ENCODE measurements at places on chromosomes 7 and 10.
A peak's percentile ranks its signal among the peaks of the same experiment; 100 is the strongest.

GRCh38 chr7:18212758-18213157 lies 185.1 kb upstream of the PRPS1L1 start:
- DNase-seq: no peak

DNA sequence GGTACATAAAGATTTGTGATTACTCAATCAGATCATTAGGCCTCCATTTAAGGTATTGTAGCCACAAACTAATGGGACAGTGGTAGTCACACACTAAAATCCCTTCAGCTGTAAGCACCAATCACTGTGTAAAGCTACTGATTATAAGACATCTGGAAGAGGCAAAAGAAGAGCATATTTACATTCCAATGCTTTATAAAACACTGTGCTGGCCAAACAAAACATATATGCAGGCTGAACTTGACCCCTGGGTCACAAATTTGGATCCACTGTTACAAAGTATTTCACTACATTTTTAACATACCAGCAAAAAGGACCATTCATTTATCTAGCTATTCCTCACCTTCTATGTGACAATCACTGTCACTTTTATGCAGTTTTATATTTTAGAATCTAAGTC lies 41.4 kb upstream of the ANLN start:
- no peak for DNase-seq

GRCh38 chr10:1378473-1378872 lies 322.3 kb downstream of the WDR37 start:
- no peak for DNase-seq

GRCh38 chr10:132743925-132744490 lies 41.9 kb downstream of the NKX6-2 start:
- DNase-seq: no peak

DNA sequence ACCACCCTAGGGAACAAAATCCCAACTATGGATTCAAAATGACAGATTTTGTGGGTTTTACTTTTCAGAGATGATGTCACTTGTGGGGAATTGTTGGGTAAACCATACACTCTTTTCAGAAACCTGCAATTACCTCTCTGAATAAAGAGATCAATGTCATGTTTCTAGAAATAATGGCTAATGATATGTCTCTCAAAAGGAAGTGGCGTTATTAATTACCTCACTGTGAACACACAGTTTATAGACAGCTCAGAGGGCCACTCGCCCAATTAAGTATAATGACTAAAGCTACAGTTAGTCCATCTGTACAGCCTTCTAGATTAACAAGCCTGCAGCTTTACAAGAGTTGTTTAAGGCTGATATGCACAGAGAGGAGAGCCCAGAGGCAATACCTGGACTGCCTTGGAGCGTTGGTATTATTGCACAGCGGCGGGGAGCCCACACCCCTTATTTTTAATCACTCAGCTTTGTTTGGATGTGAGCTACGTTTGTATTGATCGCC lies 79.5 kb downstream of the RAB11FIP2 start:
- DNase-seq: no peak

- DNase-seq: no peak
Observed at GRCh38 chr7:2813350-2814185, 30.5 kb downstream of the GNA12 start.

DNA sequence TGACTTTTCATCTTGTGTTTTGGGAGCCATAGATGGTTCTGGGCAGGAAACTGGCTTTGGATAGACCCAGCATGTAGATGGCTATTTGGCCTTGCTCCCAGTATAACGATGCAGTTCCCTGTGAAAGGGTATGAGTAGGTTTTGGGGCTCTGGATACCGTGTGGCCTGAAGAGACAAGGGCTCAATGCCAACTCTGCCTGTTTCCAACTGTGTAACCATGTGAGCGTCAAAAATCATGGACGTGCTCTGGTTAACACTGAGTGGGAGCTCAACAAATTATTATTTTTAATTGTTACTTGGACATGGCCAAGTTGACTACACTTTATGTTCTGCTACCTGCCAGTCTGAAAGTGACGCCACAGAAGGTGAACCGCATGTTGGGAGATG lies 41.8 kb downstream of the EGFR start:
- no peak for DNase-seq

DNA sequence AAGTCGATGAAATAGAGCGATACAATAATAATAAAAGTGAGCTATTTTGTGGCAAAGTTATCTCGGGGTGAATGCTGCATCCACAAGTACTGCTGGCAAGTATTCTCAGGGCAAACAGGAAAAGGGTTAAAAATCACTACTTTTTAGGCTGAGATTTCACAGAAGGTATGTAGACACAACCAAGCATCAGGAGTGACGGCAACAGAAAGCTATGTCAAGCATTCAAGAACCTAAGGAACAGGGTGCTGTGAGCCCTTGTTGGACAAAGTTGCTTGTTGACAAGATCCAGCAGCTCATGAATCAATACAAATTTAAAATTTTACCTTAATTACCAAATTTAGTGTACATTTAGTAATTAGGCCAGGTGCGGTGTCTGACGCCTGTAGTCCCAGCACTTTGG lies 41.2 kb upstream of the C1QL3 start:
- no peak for DNase-seq

DNA sequence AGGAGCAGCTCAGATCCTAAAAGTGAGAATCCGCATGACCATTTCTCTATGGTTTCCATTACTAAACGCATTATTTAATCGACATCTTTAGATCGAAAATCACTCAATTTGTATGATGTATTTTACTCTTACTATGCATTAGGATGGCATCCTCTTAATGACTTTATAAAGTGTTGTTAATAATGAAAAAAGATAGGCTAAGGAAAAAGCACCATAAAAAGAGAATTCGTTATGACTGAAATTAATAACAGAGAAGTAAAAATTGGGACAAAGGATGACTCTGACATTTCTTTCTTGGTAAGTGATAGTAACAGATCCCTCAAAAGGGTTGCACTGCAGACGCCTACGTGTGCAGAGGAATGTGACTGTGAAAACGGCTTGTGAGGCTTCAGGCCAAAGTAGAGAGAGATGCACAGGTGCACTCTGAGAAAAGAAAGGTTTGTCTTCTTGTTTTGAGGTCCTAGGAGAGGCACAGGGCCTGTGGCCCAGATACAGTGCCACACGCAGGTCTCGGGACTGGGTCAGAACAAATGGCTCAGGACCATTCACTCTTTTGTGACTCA lies 23.0 kb upstream of the RBM33 start:
- DNase-seq: no peak

DNA sequence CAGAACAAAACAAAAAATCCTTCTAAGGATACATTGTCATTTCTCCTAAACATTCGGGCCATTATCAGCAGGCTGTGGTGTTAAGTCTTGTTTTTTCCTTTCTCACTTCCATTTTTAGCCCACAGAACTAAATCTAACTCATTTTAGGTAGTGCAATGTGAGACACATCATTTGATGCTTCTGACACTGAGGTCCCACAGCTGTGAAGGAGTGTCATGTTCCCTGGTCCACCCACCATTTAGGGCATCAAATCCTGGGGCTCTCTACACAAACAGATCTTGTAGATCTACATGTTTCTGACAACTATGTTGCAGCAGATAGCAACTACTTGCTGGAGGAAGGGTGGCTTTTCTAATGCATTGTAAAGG lies 232.5 kb upstream of the IGFBP3 start:
- no peak for DNase-seq

- DNase-seq: peak; percentile 8
Observed at GRCh38 chr7:50068850-50069551, 24.0 kb downstream of the ZPBP start.

GRCh38 chr10:114624951-114625780 lies 32.9 kb downstream of the ABLIM1 start:
- DNase-seq: peak; percentile 74

GRCh38 chr10:72164617-72165016 lies 51.2 kb upstream of the ANAPC16 start:
- DNase-seq: no peak

DNA sequence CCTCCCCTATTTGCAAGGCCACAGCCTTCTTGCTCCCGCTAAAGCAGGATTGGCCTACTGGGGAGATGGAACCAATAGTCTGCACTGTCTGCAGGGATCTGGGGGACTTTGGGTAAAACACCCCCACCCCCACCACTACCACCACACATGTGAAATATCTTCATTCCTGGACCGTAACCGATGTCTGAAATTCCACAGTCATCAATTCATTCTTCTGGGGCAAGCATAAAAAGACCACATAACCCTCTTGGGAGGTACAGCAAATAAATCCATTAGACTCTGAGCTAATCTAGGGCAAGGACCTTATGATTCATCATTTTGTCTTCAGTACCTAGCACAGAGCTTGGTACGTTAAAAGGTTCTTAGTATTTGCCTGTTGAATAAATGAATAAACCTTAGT lies 307.8 kb downstream of the GPAM start:
- DNase-seq: no peak

GRCh38 chr7:76283254-76284159 lies 19.0 kb upstream of the HSPB1 start:
- no peak for DNase-seq

GRCh38 chr10:47104786-47105385 lies 193.7 kb downstream of the PTPN20 start:
- DNase-seq: no peak

GRCh38 chr7:83271212-83272099 lies 108.8 kb upstream of the PCLO start:
- DNase-seq: peak; percentile 56

DNA sequence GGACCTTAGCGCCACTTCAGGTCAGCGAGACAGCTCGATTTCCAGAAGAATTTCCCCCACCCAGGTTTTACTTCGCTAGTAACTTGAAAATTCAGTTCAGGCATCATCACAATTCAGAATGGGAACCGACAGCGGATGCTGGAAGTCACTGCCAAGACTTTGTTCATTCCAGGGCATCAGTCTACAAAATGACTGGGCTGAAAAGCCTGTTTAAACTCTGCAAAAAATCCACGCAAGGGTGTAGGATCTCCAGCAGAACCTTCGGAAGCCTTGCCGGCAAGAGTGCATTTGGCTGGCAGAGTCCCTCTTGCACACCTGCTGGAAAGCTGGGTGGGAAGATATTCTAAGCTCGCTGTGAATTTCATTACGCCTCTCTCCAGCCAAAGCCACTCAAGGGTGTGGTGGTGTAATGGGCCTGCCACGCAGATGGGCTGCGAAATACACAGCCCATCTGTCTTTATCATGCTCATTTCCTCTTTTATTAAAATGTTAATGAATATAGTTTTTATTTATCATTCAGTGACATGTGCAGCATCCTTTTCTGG lies 672.0 kb upstream of the FOXK1 start:
- DNase-seq: no peak

- DNase-seq: no peak
Observed at GRCh38 chr10:8835453-8836167, 781.1 kb downstream of the GATA3 start.

DNA sequence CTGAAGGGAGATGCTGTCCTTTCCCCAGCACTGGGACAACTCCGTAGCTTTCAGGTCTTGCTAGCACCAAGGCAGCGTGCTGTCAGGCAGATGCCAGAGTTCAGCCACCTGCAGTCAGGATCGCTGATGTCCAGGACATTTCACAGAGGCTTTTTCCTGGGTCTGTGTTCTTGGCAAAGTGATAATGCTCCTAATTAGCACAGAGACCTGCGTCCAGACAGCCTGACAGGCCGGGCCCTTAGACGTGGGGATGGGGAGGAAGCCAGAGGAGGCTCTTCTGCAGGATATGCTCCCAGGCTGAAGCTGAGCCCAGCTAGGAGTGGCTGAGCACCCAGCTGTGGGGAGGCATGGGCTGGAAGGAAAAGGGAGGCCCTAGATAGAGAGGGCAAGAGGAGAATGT lies 82.5 kb upstream of the TBX20 start:
- DNase-seq: no peak

GRCh38 chr7:28536259-28536658 lies 123.9 kb downstream of the CREB5 start:
- DNase-seq: peak; percentile 36

GRCh38 chr10:63268149-63268797 lies 135.1 kb downstream of the NRBF2 start:
- DNase-seq: peak; percentile 65

DNA sequence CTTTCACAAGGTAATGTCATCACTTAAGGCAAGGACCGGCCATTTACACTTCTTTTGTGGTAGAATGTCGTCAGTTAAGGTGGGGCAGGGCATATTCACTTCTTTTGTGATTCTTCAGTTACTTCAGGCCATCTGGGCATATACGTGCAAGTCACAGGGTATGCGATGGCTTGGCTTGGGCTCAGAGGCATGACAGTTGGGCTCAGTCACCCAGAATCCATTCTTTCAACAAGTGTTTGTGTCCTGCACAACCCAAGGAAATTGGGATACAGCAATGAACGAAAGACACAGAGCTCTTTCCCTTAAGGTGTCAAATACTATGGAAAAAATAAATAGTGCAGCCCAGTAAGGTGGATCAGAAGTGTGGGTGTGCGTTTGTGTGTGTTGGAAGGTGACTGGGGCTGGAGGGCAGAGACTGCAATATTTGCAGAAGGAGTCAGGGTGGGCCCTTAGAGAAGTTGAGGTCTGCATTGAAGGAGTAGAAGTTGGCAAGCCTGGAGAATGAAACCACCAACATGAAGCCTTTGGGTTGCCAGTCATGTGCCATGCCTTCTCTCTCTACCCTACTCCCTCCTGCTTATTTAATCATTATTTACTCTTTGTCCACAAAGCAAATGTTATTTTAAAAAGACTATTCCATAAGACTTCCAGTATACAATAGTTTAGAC lies 222.8 kb upstream of the PRKCQ start:
- DNase-seq: no peak

DNA sequence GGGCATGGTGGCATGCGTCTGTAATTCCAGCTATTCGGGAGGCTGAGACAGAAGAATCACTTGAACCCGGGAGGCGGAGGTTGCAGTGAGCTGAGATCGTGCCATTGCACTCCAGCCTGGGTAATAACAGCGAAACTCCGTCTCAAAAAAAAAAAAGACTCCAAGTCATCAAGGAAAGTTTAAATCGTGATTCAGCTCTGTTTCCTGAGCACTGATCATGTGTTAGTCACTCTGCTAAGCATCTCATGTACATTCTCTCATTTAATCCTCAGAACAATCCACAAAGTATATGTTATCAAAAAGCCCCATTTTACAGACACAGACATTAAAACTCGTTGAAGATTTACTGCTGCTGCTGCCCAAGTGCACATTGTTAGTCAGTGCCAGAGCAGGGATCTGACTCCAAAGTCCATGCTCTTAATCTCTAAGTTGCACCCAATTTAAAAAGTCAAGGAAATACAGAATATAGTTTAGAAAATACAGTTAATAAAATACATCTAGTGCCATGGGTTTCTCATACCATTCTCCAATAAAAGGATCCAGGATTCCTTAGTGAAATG lies 6.2 kb downstream of the PIK3AP1 start:
- peak; percentile 84 for DNase-seq

DNA sequence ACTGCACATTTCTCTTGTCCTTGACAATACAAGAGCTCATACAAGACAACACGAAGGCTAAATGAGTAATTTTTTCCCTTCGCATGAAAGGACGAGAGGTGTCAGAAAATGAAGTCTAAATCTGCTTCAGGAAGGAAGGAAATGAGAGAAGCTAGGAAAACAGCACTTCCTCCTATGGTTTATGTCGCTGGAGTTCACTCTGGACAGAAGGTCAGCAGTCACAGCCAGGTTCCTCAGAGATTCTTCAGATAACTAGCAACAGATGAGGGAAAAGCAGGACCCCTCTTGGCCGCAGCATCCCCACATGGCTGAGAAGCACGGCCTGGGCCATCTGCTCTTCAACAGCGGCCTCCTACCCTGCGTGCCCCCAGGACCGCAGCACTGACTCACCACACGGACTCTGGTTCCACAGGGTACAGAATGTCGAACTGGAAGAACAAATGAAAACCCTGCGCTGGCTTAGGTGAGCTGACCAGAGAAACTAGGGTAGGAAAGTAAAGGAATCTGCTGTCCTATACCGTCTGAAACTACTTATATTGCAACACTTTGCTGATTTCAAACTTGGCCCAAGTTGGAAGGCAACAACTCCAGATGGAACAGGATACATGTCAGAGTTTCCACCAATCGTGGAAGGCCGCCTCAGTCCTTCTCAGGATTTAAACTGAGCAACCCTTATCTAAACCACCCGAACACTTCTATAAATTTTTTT lies 26.3 kb downstream of the DNMBP start:
- DNase-seq: peak; percentile 93

Measured in ELR (cell line).